Germinal center (tissue), 1 donor: ENCODE measurements at places on chromosomes 3 and 15.

DNA sequence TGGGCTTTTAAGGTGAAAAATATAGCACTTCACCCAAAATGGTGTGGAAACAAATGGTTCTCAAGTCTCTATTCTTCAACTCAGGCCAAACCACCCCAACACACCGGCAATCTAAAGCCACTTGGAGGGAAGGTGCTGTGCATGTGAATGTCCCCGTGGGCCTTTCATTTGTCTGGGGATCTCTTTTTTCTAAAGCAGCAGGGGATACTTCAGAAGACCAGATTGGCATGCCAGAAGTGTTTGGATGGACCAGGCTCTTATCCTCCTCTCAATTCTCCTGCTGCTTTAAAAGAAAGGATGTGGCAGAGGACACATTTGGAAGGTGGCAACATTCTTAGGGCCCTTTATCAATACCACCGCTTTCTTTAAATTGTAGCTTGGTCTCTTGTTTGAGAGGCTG is 193.1 kb downstream of the MEIS2 start:
- DNase-seq = no peak

DNA sequence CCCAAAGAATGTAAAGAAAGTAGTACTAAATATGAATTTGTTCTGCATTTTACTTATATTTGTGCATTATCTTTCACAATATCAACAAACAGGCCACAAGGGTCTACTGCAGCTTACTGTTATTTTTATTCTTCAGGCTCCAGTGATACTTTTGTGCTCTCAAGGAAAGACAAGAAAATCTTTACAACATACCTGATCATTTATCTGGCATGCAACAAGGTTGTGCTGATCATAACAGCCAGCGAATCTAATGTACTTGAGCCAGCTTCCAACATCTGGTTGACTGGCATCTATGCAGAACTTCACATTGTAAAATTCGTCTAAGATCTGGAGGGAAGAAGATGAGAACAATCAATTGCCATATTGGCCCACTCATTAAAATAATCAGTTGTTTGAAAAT is 520.0 kb downstream of the MECOM start:
- no peak for DNase-seq

- no peak for DNase-seq
These were observed 44.0 kb upstream of the GLCE start for GRCh38 chr15:69116391-69116790.

GRCh38 chr15:72482275-72482674 is 8.1 kb downstream of the ARIH1 start:
- DNase-seq = no peak

DNA sequence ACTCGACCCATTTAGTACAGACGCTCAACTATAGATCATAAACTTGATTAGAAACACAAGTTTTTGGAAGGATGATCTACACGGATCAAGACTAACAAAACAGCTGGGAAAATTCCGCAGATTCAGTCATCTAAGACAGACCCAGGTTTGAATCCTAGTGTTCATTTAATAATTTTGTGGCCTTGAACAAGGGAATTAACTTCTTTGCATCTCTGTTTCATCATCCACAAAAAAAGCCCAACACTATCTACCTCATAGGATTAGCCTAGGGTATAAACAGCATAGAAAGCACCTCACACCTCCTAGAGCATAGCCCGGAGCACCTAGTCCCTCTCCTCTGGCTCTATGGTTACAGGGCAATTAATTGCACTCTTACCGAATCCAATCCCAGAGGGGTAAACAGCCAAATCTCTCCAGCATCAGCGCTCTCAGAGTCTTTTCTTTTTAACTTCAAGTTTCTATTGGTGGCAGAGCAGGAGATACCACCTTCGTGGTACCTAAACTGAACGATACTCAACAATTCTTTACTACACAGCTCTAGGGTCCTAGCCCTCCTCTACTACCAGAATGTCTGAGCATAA is 3.5 kb downstream of the TBL1XR1 start:
- DNase-seq = no peak
